T-cell (primary cell): ENCODE measurements at places on chromosomes 7 and 10. TPM values are rescaled to one million over a fixed set of nuclear protein-coding genes. Genes with fewer than 3 reads are reported as not detected.

DNA sequence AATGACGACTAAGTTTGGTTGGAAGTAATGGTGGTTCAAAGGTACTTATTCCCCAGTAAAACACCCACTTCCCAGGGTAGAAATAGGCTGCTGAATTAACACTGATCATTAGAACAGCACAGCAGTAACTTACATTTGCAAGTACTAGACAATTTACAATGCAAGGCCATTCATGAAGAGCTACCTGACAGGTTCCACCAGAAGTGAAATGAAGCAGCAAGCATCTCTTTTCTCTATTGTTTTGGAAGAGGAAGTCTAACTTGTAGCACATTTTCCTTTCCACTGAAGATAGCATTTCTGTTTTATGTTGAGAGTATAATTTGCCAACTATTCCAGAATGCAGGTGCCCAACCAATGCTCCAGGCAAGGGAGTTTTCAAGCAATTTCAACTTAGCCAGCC lies 145.9 kb downstream of the CREB5 start:
- no peak overlapping the region for H3K27ac ChIP-seq
- DNase-seq: no peak
- no peaks in the 10 kb centered on the region for H3K4me1 ChIP-seq
- no peaks in the 10 kb centered on the region for H3K27me3 ChIP-seq
- H3K36me3 ChIP-seq: no peaks in the 10 kb centered on the region
- H3K4me3 ChIP-seq: no peak overlapping the region

DNA sequence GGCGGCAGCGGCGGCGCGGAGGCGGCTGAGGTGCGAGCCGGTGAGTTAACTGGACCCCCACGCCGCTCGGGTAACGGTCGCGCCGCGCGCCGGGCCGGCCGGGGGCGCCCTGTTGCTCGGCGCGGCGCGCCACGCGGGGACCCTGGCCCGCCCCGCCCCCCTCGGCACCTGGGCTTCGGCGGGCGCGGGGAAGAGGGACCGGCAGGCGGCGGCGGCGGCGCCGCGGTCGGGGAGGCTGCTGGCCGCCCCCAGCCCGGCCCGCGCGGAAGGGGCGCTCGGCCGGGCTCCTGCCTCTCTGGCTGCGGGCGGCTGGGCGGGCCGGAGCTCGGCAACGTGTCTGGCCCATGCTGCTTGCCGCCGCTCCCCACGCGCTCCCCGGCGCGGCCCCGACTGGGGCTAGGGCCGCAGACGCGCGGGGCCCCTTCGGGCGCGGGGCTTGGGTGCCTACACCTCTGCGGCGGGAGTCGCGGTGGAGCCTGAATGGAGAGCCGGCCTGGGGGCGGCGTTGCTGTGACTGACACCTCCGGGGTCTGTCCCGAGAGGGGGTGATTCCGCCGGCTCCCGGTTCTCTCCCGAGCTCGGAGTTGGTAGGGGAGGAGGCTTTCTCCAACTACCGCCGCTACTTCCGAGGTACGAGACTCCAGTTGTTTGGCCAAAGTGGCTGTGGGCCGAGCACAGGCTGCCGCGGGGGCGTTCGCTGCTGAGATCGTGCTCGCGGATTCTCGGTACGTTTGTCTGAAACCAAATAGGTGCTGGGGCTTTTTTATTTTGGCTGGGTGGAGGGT lies 494 bp downstream of the PALS2 start:
- H3K4me1 ChIP-seq: peaks cover 5% of the 10 kb centered on the region
- H3K36me3 ChIP-seq: no peaks in the 10 kb centered on the region
- no peaks in the 10 kb centered on the region for H3K27me3 ChIP-seq
- H3K4me3 ChIP-seq: peak overlapping the region; percentile 82
- H3K27ac ChIP-seq: peak overlapping the region; percentile 2

GRCh38 chr7:22193450-22193983 lies 163.4 kb downstream of the RAPGEF5 start:
- H3K4me1 ChIP-seq: no peaks in the 10 kb centered on the region
- H3K27me3 ChIP-seq: peaks cover 11% of the 10 kb centered on the region
- H3K27ac ChIP-seq: no peak overlapping the region
- no peak overlapping the region for H3K4me3 ChIP-seq
- no peaks in the 10 kb centered on the region for H3K36me3 ChIP-seq

DNA sequence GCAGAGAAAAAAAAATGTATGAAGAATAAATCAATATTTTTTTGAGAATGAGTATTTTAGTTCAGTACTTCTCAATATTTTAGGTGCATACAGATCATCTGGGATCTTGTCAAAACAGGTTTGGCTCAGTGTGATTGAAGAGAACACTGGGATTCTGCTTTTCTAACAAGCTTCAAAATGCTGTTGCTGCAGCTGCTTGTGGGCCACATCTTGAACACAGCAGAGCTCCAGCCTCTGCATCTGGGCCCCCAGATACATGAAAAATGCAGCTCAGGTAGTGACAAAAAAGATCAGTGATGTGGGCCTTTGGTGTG lies 1177.1 kb upstream of the C7orf33 start:
- H3K36me3 ChIP-seq: no peaks in the 10 kb centered on the region
- H3K4me1 ChIP-seq: no peaks in the 10 kb centered on the region
- DNase-seq: no peak
- H3K27ac ChIP-seq: no peak overlapping the region

GRCh38 chr7:84663224-84663623 lies 468.6 kb upstream of the SEMA3A start:
- H3K27me3 ChIP-seq: no peaks in the 10 kb centered on the region
- no peak overlapping the region for H3K4me3 ChIP-seq
- DNase-seq: no peak
- H3K27ac ChIP-seq: no peak overlapping the region
- no peaks in the 10 kb centered on the region for H3K4me1 ChIP-seq
- H3K36me3 ChIP-seq: no peaks in the 10 kb centered on the region

GRCh38 chr7:149723795-149724495 lies 49.4 kb downstream of the ZNF467 start:
- H3K36me3 ChIP-seq: peaks cover 29% of the 10 kb centered on the region
- peaks cover 7% of the 10 kb centered on the region for H3K4me1 ChIP-seq
- H3K27ac ChIP-seq: no peak overlapping the region

DNA sequence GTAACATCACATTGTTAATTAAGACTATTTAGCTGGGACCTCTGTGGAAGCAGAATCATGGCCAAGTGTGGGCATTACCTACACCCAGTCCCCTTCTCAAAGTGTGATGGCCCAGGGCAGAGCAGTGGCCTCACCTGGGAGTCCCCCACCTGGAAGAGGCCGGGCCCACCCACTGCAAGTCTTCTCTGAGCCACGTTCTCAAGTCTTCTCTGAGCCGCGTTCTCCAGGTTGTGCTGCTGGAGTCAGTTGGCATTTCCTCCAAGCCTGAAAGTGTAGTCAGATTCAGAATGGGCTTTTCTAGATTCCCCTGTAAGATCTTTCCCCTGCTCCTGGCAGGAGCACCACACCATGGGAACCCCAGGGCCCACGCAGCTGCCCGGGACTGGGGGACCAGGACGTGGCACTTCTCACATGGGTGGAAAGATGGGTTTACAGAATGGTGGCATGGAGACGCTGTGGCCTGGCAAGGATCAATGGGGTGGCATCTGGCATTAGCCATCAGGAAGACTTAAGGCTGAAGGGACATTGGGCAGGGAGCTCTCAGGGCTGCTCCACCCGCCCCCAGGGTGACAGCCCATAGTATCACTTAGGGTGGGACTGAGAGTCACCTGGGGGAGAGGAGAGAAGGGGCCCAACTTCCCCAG lies 68.0 kb downstream of the MKI67 start:
- H3K4me1 ChIP-seq: peaks cover 10% of the 10 kb centered on the region
- DNase-seq: no peak
- peak overlapping the region; percentile 17 for H3K27ac ChIP-seq
- H3K4me3 ChIP-seq: no peak overlapping the region

DNA sequence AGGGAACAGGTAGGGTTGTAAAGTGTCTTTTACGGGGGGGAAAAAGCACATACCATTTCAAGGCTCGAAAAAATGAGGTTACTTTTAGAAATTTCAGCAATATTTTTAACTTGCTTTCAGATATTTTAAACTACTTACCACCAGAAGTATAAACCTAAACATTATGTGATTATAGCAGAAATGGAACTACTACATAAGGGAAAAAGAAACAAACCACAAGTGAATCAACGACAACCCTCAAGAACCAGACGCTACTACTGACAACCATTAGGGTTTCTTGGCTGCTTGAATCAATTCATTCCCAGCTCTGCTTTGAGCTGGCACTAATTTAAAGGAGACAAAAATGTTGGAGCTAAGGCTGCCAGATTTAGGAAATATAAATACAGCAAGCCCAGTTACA lies 80.1 kb downstream of the ZFAND4 start:
- no peak for DNase-seq
- no peaks in the 10 kb centered on the region for H3K36me3 ChIP-seq
- peaks cover 13% of the 10 kb centered on the region for H3K4me1 ChIP-seq
- no peaks in the 10 kb centered on the region for H3K27me3 ChIP-seq
- no peak overlapping the region for H3K27ac ChIP-seq
- no peak overlapping the region for H3K4me3 ChIP-seq

DNA sequence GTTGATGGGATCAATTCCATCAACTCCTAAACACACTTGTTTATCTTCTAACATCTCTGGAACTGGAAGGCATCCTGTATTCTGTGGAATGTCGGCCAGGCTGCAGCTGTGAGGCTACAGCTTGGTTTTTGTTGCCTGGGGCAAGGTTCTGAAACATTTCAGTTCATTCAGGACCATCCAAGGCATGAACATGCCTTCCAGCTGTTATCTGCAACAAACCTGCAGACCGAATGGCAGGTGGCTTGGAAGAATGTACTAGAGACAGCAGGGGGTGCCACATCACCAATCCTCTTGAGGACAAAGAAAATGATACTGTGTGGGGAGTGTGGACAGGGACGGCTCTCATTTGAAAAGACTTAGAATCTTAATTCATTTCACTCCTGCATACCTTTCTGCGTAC lies 12.4 kb downstream of the PAPOLB start:
- no peaks in the 10 kb centered on the region for H3K4me1 ChIP-seq
- H3K27me3 ChIP-seq: peaks cover 18% of the 10 kb centered on the region
- H3K27ac ChIP-seq: no peak overlapping the region
- H3K4me3 ChIP-seq: no peak overlapping the region
- no peaks in the 10 kb centered on the region for H3K36me3 ChIP-seq

DNA sequence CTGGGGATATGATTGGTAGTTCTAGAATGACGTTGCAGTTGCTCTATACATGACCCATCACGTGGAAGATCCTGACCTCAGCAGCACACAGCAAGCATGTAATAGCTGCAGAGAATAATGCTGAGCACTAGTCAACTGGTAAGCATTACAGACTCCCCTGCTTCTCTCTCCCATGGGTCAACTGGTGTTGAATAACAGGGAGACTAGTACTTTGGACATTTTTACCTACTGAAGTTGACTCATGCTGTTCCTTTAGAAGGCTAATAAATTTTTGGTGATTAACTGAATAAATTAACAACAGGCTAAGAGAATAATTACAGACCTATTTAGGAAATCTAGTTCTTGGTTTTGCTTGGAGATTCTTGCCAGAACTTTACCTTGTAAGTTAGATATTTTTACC lies 234.1 kb downstream of the AUTS2 start:
- DNase-seq: no peak
- no peaks in the 10 kb centered on the region for H3K27me3 ChIP-seq
- H3K27ac ChIP-seq: no peak overlapping the region
- no peaks in the 10 kb centered on the region for H3K4me1 ChIP-seq

DNA sequence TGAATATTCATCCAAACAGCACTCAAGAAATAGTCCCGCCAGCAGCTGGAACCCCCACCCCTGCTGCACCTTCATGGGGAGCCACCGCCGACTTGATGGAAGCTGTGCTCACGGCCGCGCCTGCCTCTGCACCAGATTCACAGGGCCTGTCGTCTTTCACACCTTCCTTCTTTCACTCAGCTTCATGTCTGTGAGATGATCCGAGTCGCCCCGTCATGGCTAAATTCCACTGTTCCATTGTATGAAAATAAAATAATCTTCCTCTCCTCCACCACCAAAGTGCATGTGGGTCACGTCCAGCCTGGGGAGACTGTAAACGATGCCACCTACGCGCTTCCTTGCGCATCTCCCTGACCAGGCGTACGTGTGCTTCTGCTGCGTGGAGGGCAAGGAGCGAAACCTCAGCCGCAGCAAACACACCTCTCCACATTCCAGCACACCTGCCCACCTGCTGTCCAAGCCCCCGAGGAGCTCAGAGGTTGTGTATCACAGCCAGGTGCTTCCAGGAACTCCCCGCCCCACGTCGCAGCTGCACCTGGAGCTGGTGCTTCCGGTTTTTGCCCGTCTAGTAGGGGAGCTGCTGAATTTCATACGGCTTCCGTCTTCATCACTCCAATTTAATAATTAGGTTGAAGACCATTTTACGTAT lies 137.0 kb downstream of the PTPRN2 start:
- no peaks in the 10 kb centered on the region for H3K27me3 ChIP-seq
- H3K36me3 ChIP-seq: no peaks in the 10 kb centered on the region
- H3K4me3 ChIP-seq: no peak overlapping the region
- no peak overlapping the region for H3K27ac ChIP-seq

- peaks cover 4% of the 10 kb centered on the region for H3K4me1 ChIP-seq
- no peak overlapping the region for H3K27ac ChIP-seq
Observed at GRCh38 chr10:6005856-6006395, 28.6 kb upstream of the IL15RA start.

GRCh38 chr7:68107968-68108367 lies 1111.3 kb downstream of the TYW1 start:
- H3K27ac ChIP-seq: no peak overlapping the region
- H3K4me3 ChIP-seq: no peak overlapping the region
- H3K4me1 ChIP-seq: no peaks in the 10 kb centered on the region

DNA sequence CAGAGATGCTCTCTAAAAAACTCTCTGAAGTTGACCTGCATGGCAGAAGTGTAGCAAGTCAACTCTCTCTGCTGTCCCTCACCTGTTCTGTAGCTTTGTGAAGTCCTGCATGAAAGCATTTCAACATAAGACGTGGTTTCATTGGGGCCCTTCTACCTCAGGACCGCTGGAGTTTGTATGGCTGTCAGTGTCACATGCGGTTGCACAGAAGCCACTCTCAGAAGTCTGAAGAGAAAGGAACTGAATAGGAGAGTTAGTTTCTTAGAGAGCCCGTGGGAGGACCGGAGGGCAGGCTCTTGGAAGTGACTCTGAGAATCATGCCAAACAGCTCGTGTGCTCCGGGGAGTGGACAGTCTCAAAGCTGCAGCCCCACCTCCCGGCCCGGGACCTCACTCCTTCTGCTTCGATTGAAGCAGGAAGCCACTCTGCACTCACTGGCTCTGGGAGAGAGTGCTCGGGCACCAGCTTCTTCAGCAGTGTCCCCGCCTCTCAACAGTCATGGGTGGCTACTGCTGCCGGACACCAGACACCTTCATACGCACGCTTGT lies 486.7 kb downstream of the SDK1 start:
- no peak for DNase-seq
- H3K4me3 ChIP-seq: no peak overlapping the region
- peaks cover 26% of the 10 kb centered on the region for H3K27me3 ChIP-seq
- no peak overlapping the region for H3K27ac ChIP-seq
- H3K36me3 ChIP-seq: no peaks in the 10 kb centered on the region
- no peaks in the 10 kb centered on the region for H3K4me1 ChIP-seq

TMEM130 gene
- not detected for total RNA-seq

PRRT4 gene
- total RNA-seq: 0.85 TPM

CALML3 gene
- not detected for total RNA-seq
